ENCODE measurements at places on chromosomes 5 and 9.

DNA sequence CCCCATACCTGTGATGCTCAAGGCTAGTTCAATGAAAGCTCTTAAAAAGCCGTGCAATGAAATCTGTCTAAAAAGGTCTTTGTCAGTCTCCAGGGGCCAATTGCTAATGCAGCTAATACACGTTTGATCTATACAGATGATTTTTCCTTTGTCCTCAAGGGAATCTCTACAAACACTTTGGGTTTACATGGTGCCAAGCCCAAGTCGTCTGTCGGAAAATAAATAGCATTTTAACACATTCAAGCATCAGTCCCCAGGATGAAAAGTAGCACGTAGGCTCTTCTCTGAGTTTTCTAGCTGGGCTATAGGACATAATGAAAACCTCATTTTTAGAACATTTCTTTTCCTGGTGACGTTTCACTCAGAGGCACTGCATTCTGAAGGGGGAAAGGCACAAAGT lies 477.4 kb upstream of the WWC1 start:
- no peak for DNase-seq

GRCh38 chr5:34737731-34738130 lies 81.6 kb downstream of the RAI14 start:
- DNase-seq = no peak

GRCh38 chr9:25254051-25254450 lies 424.2 kb downstream of the TUSC1 start:
- DNase-seq = no peak

- DNase-seq = no peak
These were observed 80.6 kb upstream of the ZNF366 start for GRCh38 chr5:72587661-72588308.

DNA sequence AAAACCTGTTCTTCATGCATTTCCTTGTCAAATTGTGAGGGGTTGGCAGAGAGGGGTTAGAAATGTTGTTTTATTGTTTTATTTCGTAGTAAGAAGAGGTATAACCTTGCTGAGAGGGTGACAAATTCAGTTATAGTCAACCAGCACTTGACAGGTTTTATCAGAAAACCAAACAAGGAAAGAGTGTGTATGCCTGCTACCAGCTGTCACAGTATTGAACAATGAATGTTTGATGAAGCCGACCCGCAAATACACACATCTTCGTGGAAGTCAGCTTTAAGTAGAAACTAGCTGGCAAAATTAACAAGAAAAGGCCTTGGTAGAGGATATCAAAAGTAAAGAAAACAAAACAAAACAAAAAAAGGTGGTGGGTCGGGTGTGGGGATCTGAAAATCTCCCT lies 214.6 kb upstream of the TLE4 start:
- no peak for DNase-seq

GRCh38 chr9:108430655-108431054 lies 425.1 kb downstream of the ACTL7B start:
- DNase-seq = no peak

GRCh38 chr9:136306211-136307208 lies 2.6 kb upstream of the CCDC187 start:
- DNase-seq = no peak

DNA sequence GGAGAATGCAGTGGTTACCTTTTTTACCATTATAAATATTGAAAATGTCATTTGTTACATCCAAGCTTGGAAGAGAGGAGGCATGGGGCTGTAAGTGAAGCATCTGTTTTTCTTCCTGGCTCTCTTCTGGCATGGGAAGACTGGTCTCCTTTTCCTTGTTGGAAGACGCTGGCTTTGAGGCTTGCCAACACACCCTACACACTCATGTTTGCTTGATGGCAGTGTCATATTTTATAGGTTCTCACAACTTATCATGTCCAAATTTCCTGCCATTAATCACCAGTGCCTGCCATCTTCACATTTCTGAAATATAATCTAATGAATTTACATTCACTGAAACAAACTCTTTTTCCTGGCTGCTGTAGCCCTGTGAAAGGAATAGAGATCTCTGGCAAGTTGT lies 252.9 kb downstream of the MAN2A1 start:
- DNase-seq = no peak
